A549 treated with RU486 at 1 μM for 4 hours (cell line): ENCODE measurements at places on chromosomes 16 and 17. TPM values are rescaled to one million over a fixed set of nuclear protein-coding genes. Genes with fewer than 3 reads are reported as not detected.

Gene AGRP
- not detected in 5 replicates for total RNA-seq

Gene GUCY2D
- total RNA-seq, result 0.29 to 0.33 TPM in 2 of 5 replicates, not detected in the others

Gene OTOP3
- not detected in 5 replicates for total RNA-seq

Gene PYY
- total RNA-seq, result 0.17 TPM in 1 of 5 replicates, not detected in the others

Gene UNKL
- 23.4 to 44.3 TPM (median 41.7 TPM) in 5 replicates for total RNA-seq

Gene PHKG2
- 16.5 to 27.8 TPM (median 22.1 TPM) in 5 replicates for total RNA-seq

Gene CIBAR2
- total RNA-seq, result 0.10 TPM in 1 of 5 replicates, not detected in the others

Gene JPT1
- total RNA-seq, result 699 to 981 TPM (median 832 TPM) in 5 replicates

Gene CDRT4
- total RNA-seq, result 0.61 to 1.5 TPM (median 0.86 TPM) in 5 replicates

Gene DNAI2
- total RNA-seq, result 0.09 TPM in 1 of 5 replicates, not detected in the others

Gene HOXB1
- total RNA-seq, result not detected in 5 replicates

Gene CDC6
- total RNA-seq, result 53.9 to 62.4 TPM (median 58.9 TPM) in 5 replicates

Gene KRT222
- 0.30 to 0.59 TPM (median 0.38 TPM) in 4 of 5 replicates, not detected in the other for total RNA-seq

Gene PRR15L
- 0.08 to 0.33 TPM (median 0.12 TPM) in 5 replicates for total RNA-seq

Gene CRYBA1
- not detected in 5 replicates for total RNA-seq

Gene KRT38
- total RNA-seq, result not detected in 5 replicates

Gene TPSD1
- not detected in 5 replicates for total RNA-seq

Gene EPOP
- 11.3 to 15.3 TPM (median 14.3 TPM) in 5 replicates for total RNA-seq

Gene TMIGD1
- not detected in 5 replicates for total RNA-seq

Gene ABCA6
- total RNA-seq, result 0.23 TPM in 1 of 5 replicates, not detected in the others

Gene GALNS
- 34.1 to 47.3 TPM (median 44.3 TPM) in 5 replicates for total RNA-seq

Gene CCDC154
- 0.13 to 0.49 TPM (median 0.41 TPM) in 5 replicates for total RNA-seq

Gene CNGB1
- total RNA-seq, result 0.07 to 0.25 TPM (median 0.13 TPM) in 5 replicates

Gene YBX2
- 0.32 to 0.80 TPM (median 0.41 TPM) in 5 replicates for total RNA-seq
